ENCODE measurements at places on chromosomes 12 and 14.

DNA sequence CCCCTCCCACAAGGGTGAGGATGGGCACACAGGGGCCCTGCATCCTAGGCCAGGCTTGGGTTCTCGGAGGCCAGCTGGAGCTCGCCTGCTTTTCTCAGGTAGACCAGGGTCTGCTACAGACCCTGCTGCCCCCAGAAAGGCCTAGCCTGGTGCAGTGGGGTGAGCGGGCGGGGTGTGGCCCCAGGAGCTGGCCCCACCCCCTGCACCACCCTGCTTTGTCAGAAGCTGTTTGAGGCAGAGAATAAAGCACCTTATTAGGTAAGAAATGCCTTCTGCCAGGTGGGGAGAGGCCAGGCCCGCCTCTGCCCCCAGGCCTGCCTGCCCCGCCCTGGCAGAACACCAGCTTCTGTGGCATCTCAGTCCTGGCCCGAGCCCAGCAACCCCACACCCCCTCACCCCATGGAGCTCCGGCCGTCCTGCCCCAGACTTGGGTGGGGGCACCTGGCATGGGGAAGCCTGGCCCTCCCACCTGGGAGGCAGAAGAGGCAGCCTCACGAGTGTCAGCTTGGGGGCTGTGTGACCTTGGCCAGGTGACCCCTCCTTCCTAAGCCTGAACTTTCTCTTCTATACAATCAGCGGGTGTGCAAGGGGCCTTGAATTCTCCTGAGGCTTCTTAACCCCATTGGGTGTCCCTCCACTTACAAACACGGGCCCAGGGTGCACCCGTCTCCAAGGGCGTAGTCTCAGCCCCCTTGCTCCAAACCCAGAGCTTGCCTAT lies 43.2 kb downstream of the KRT80 start:
- no peak for DNase-seq

GRCh38 chr12:79555028-79555925 lies 135.5 kb downstream of the PAWR start:
- no peak for DNase-seq

DNA sequence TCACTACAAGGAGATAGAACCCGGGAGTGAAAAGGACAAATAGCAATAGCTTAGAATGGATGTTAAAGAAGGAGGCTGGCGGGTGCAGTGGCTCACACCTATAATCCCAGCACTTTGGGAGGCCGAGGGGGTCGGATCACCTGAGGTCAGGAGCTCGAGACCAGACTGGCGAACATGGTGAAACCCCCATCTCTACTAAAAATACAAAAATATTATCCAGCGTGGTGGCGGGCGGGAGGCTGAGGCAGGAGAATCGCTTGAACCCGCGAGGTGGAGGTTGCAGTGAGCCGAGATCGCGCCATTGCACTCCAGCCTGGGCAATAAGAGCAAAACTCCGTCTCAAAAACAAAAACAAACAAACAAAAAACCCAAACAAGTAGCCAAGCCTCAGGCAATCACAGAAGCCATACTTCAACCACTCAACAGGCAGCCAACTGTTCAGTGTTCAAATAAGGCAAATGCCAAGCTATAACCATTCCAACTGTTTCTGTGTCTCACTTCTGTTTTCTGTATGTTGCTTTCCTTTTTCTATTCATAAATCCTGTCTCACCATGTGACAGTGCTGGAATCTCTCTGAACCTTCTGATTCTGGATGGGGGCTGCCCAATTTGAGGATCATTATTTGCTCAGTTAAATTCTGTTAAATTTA lies 3.9 kb upstream of the SPTLC2 start:
- no peak for DNase-seq

GRCh38 chr12:103303484-103303883 lies 192.3 kb downstream of the C12orf42 start:
- no peak for DNase-seq

- no peak for DNase-seq
Measured at GRCh38 chr12:124028555-124028925, 55.5 kb downstream of the ZNF664 start.

GRCh38 chr12:21301-22189 lies 45.0 kb upstream of the IQSEC3 start:
- no peak for DNase-seq

- no peak for DNase-seq
Measured at GRCh38 chr12:51898506-51898905, 8.8 kb upstream of the ACVRL1 start.

DNA sequence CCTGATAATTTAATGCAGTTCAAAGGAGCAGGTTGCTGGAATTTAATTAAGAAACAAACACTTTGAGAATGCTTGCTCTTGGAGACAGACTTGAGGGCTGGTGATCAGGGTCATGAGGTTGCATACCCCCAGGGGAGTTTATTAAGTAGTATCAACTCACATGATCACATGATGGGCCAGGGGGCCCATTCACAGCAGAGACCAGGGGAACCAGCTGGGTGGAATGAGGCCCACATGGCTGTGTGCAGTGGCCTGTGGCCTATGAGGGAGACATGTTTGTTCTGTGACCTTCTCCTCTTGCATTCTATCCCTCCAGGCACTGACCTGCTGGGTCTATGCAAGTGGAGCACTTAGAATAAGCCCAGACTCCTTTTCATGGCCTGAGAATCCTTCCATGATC lies 266.6 kb upstream of the PWP1 start:
- no peak for DNase-seq

GRCh38 chr14:54899573-54899972 lies 3.1 kb downstream of the GCH1 start:
- no peak for DNase-seq

- no peak for DNase-seq
Measured at GRCh38 chr12:3310271-3311026, 180.6 kb upstream of the PRMT8 start.

DNA sequence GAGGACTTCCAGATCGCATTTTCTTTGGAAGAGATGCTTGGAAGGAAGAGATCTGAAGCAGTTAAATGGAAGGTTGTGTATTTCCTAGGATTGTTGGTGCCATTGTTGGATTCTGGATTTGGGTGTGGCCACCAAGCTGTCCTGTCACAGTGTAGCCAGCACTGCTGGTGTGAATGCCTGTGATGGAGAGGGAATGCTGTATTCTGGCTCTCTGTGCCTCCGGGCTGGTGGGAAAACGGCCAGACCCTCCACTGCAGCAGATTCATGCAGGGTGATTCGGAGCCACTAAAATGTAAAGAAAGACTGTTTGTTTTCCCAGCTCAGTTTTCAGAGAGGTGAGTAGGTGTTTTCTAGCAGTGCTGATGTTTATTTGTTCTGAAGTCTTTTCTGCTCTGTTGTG lies 30.7 kb upstream of the MANSC4 start:
- DNase-seq: no peak

DNA sequence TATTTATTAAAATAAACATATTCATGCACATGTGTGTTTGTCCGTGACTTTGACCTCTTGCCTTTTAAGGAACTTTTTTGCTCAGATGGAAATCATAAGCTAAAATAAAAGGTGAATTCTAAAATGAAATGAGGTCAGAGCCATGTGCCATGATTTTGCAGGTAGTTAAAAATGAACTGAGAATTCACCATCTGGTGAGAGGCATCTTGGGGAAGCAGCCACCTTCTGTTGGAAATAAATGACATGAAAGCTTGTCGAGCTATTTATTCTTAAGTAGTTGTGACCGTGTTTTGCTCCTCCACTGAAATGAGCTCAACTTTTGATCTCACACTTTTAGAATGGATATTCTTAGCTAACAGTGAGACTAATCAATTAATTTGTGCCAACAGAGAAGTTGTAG lies 56.8 kb upstream of the CNOT2 start:
- no peak for DNase-seq

DNA sequence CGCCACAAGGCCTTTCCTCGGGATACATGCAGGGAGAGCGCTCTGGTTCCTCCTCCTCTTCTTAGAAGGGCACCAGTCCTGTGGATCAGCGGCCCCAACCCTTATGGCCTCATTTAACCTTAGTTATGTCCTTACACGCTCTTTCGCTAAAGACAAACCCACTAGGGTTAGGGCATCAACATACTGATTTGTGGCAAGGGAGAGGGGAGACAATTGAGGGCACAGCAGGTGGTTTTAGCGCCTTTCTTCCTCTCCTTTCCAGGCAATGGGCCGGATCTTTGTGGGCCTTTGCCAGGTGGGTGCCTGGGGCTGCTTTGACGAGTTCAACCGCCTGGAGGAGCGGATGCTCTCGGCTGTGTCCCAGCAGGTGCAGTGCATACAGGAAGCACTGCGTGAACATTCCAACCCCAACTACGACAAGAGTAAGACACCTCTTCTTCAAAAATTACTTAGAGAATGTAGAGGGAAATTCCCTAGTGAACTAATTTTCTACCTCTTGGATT lies 43.6 kb downstream of the DYNC1H1 start:
- no peak for DNase-seq

- DNase-seq: no peak
Measured at GRCh38 chr14:64734990-64735389, 30.8 kb downstream of the PLEKHG3 start.

DNA sequence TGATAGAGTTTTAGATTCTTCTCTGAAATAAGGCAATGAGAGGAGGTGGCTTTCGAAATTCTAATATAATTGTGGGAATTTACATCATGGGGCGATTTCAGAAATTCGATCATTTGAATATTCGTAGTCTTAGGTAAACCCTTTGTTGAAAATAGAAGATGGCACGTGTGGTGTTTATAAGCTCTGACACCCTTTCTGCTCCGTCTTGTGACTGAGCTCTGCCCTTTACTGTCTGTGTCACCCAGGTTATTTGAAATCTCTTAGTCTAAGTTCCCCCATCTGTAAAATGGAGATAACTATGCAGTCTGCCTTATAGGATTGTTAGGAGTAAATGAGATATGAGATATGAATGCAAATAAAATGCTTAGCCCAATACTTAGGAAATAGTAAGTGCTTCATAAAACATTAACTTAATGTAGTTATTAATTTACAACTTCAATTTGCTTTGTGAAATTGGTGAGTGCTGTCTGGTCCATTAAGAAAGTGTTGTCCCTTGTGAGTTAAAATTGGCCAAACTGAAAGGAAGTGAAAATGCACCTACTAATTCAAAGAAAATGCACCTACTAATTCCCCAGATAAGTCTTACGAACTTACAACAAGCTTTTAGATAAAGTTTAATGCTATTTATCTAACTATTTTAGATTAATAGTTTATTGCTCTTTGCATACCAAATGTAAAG lies 1.5 kb downstream of the BMAL2 start:
- no peak for DNase-seq

GRCh38 chr14:32472512-32473463 lies 143.7 kb downstream of the AKAP6 start:
- DNase-seq: no peak

- DNase-seq: no peak
Measured at GRCh38 chr12:121334513-121335343, 17.5 kb downstream of the ANAPC5 start.

DNA sequence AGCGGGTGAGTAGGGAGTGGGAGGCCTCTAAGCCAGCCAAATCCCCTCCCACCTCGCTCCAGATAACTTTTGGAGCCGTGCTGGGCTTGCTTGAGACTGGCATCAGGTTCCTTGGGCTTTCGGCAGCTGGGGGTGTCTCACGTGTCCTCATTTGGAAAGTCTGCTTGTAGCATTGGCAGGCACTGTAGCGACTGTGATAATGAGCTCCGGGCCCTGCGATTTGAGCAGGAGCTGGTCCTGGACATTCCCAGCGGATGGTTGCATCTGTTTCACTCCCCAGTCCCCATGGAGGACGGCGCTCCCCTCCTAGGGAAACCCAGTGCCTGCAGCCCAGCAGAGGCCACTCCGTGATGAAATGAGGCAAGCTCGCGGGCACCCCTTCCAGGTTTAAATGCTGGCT lies 49.4 kb downstream of the DGLUCY start:
- no peak for DNase-seq

GRCh38 chr14:39025810-39026627 lies 77.0 kb downstream of the SEC23A start:
- DNase-seq: no peak

DNA sequence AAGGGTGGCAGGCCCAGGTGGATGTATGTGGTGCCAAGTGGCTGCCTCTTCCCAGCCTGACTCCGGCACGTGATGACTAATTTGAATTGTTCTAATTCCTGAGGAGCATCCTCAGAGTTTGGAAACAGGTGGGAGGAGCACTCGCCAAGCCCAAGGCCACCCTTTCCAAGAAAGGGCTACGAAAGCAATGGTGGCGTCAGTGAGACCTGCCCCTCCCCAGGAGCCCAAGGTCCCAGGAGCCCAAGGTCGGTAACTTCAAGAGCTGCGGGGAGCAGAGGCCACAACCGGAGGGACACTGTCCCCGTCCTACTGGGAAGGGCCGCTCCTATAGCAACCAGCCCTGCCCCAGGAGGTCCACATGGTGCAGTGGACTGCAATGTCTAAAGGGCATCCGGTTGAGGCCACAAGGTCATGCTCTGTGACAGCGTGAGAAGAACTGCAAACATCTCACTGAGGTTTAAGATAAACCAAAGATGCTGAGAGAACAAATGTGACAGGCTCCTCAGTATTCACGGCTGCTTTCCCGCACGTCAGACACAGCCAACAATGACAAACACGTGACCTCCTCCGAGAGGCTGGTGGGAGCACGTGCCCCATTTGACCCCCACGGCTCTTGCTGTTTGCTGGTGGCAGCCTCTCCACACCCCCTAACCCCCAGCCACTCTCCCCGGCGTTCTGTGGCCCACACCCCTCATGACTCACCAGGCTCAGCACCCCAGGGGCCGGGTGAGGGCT lies 79.6 kb downstream of the ITPK1 start:
- DNase-seq: no peak

Data from activated CD4-positive, CD25-positive, alpha-beta regulatory T cell treated with anti-CD3 and anti-CD28 coated beads, Interleukin-2, amount 50 U/mL, for 72 hours (primary cell).